ENCODE measurements at places on chromosomes 1 and 21. TPM values are rescaled to one million over a fixed set of nuclear protein-coding genes. Genes with fewer than 3 reads are reported as not detected.

- no peak for DNase-seq
- H3K36me3 ChIP-seq: no peaks in the 10 kb centered on the region
- no peaks in the 10 kb centered on the region for H3K27me3 ChIP-seq
- H3K4me3 ChIP-seq: no peak overlapping the region
Measured at GRCh38 chr1:15739745-15740144, 2.6 kb upstream of the TMEM82 start.

- no peaks in the 10 kb centered on the region for H3K36me3 ChIP-seq
- peak; percentile 37 for DNase-seq
- H3K27ac ChIP-seq: no peak overlapping the region
- H3K4me3 ChIP-seq: no peak overlapping the region
Measured at GRCh38 chr1:224106568-224107281, 7.2 kb upstream of the FBXO28 start.

- no peaks in the 10 kb centered on the region for H3K36me3 ChIP-seq
- peaks cover 12% of the 10 kb centered on the region for H3K27me3 ChIP-seq
- no peak overlapping the region for H3K4me3 ChIP-seq
- H3K4me1 ChIP-seq: no peaks in the 10 kb centered on the region
- no peak for DNase-seq
Measured at GRCh38 chr1:18069903-18070302, 37.7 kb upstream of the IGSF21 start.

DNA sequence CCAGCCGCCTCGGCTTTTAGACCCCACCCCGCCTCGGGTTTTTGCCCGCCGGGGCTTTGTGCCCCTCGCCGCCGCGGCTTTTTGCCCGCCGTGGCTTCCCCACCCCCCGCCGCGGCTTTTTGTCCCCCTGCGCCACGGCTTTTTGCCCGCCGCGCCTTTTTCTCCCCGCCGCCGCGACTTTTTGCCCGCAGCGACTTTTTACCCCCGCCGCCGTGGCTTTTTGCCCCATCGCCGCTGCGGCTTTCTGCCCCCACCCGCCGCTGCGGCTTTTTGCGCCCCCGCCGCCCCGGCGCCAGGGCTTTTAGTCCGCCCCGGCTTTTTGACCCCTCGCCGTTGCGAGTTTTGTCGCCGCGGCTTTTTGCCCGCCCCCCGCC is 474.4 kb downstream of the FAM72C start:
- no peak overlapping the region for H3K27ac ChIP-seq
- no peaks in the 10 kb centered on the region for H3K36me3 ChIP-seq
- no peak for DNase-seq
- peak overlapping the region; percentile 58 for H3K4me3 ChIP-seq

DNA sequence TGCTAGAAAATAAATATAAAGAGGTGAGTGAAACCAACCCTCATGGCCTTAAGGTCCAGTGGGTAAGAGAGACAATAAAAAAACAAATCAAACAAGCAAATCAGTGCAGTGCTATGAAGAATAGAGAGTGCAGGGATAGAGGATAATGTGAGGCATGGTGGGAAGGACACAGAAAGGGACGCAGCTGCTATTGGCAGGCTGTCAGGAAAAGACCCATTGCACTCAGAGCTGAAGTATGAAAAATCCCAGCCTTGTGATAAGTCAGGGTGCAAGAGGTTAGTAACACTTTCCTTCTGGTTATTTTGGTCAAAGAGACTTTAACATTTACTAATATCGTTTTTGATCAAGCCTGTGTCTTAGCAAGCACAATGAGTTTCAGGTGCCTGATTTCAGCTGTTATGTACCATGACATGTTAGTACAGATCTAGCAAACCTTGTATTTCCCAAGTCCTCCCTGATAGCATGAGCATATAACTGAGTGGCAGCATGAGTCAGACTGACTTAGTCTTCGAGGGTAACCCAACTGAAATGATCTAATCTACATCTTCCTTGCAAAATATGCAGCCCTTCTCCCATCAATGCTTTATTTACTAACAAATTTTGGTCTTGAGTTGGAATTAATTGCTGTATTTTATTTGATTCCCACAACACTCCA is 31.7 kb downstream of the CHML start:
- peaks cover 14% of the 10 kb centered on the region for H3K4me1 ChIP-seq
- H3K27me3 ChIP-seq: no peaks in the 10 kb centered on the region
- no peak overlapping the region for H3K27ac ChIP-seq
- no peaks in the 10 kb centered on the region for H3K36me3 ChIP-seq
- no peak overlapping the region for H3K4me3 ChIP-seq

DNA sequence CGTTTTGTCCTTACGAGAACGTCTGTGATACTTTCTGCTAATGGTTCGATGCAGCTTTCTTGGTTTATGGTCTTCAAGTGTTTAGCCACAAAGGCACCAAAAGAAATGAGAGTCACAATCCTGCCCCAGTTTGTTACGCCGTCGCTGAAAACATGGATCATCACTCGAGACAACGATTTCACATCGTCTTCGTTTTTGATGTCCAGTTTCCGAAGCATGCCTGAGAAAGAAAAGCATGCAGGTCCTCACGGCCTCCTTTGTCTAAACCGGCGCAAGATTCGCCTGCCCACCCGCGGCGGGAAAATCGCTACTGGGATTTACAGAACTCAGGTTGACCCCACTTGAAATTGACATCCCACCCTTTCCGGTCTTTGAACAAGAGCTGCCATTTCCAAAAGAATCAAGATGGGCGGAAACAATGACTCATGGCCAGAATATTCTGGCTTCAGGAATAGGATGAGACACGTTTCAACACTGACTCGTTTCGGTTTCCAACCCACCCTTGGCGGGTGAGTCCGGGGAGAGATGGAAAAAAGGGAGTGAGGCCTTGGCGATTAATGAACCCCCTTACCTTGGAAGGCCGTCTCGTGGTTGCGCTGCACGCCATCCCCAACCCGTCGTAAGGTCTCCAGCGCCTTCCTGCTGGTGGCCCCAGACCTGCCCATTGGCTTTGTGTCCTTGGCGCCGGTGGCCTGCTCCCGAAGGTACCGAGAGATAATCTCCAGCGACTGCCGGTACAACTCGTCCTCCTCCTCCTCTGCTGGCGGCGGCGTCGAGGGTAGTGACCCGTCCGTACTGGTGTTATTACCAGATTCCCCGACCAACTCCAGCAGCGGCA is 919 bp downstream of the MCL1 start:
- peak overlapping the region; percentile 89 for H3K4me3 ChIP-seq
- H3K4me1 ChIP-seq: peaks cover 2% of the 10 kb centered on the region
- peak overlapping the region; percentile 94 for H3K27ac ChIP-seq
- H3K36me3 ChIP-seq: peaks cover 53% of the 10 kb centered on the region
- DNase-seq: peak; percentile 68
- no peaks in the 10 kb centered on the region for H3K27me3 ChIP-seq

- no peak overlapping the region for H3K27ac ChIP-seq
- no peak overlapping the region for H3K4me3 ChIP-seq
- DNase-seq: no peak
- H3K4me1 ChIP-seq: no peaks in the 10 kb centered on the region
Measured at GRCh38 chr1:145778146-145778540, 45.8 kb downstream of the RNF115 start.

- H3K36me3 ChIP-seq: no peaks in the 10 kb centered on the region
- no peak overlapping the region for H3K4me3 ChIP-seq
- H3K27me3 ChIP-seq: no peaks in the 10 kb centered on the region
- H3K27ac ChIP-seq: no peak overlapping the region
- no peak for DNase-seq
Measured at GRCh38 chr1:206637605-206638004, 2.3 kb downstream of the DYRK3 start.

- peak overlapping the region; percentile 28 for H3K4me3 ChIP-seq
- H3K27ac ChIP-seq: peak overlapping the region; percentile 2
- H3K36me3 ChIP-seq: no peaks in the 10 kb centered on the region
- H3K4me1 ChIP-seq: peaks cover 14% of the 10 kb centered on the region
Measured at GRCh38 chr1:226945106-226945857, 5.2 kb downstream of the COQ8A start.

- no peak overlapping the region for H3K4me3 ChIP-seq
- no peaks in the 10 kb centered on the region for H3K27me3 ChIP-seq
- H3K4me1 ChIP-seq: peaks cover 36% of the 10 kb centered on the region
- H3K27ac ChIP-seq: no peak overlapping the region
- no peaks in the 10 kb centered on the region for H3K36me3 ChIP-seq
Measured at GRCh38 chr21:39662411-39662953, 49.7 kb downstream of the B3GALT5 start.

DNA sequence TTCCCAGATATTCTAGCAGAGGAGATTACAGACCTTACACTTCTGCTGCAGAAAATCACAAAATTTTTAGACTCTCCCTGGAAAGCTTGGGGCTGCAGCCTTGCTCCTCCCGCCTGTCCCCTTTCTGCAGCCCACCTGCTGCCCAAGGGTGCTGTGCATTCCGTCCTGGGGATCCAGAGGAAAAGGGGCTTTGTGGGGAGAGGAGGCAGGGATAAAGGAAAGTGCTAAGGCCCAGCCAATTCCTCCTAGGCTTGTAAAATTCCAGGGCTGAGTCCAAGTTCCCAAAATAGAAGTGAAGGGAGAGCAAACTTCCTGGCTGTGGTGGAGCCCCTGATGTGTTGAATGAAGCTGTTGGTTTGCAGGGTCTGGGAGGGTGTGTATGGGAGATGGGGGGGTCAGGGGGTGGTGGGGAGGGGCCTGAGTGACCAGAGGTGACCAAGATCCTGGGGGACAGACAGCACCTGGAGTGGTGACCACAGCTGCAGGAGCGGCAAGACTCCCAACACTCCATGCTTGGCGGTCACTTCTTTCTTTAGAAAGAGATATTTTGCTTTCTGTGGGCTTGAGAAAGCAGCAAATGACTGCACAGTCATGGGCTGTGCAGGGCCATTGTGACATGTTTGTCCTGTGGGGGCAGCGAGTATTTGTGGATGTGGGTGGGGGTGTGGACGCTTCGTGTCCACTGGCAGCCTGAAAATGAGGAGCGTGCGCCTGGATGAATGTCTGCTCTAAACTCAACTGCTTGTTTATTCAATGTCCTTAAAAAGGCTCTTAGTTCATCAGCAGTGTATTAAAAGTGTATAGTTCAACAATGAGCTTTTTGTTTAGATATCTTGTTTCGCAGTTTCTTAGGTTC is 68.4 kb downstream of the TLR5 start:
- H3K4me1 ChIP-seq: no peaks in the 10 kb centered on the region
- H3K4me3 ChIP-seq: no peak overlapping the region
- no peaks in the 10 kb centered on the region for H3K27me3 ChIP-seq
- no peak overlapping the region for H3K27ac ChIP-seq

DNA sequence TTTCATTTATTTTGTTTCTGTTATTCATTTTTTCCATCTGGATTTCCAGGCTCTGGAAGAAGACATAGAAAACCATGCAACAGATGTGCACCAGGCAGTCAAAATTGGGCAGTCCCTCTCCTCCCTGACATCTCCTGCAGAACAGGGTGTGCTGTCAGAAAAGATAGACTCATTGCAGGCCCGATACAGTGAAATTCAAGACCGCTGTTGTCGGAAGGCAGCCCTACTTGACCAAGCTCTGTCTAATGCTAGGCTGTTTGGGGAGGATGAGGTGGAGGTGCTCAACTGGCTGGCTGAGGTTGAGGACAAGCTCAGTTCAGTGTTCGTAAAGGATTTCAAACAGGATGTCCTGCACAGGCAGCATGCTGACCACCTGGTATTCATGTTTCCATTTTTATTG is 63.5 kb upstream of the BMP8A start:
- H3K4me1 ChIP-seq: no peaks in the 10 kb centered on the region
- DNase-seq: no peak
- no peak overlapping the region for H3K27ac ChIP-seq
- no peak overlapping the region for H3K4me3 ChIP-seq

GRCh38 chr1:89904219-89904980 is 83.6 kb downstream of the LRRC8D start:
- no peak for DNase-seq
- peaks cover 30% of the 10 kb centered on the region for H3K4me1 ChIP-seq
- H3K27ac ChIP-seq: no peak overlapping the region
- H3K27me3 ChIP-seq: no peaks in the 10 kb centered on the region

- peaks cover 9% of the 10 kb centered on the region for H3K4me1 ChIP-seq
- no peak overlapping the region for H3K27ac ChIP-seq
- no peak overlapping the region for H3K4me3 ChIP-seq
- peak; percentile 87 for DNase-seq
- no peaks in the 10 kb centered on the region for H3K27me3 ChIP-seq
- no peaks in the 10 kb centered on the region for H3K36me3 ChIP-seq
Measured at GRCh38 chr1:22420455-22421053, 31.1 kb upstream of the ZBTB40 start.

DNA sequence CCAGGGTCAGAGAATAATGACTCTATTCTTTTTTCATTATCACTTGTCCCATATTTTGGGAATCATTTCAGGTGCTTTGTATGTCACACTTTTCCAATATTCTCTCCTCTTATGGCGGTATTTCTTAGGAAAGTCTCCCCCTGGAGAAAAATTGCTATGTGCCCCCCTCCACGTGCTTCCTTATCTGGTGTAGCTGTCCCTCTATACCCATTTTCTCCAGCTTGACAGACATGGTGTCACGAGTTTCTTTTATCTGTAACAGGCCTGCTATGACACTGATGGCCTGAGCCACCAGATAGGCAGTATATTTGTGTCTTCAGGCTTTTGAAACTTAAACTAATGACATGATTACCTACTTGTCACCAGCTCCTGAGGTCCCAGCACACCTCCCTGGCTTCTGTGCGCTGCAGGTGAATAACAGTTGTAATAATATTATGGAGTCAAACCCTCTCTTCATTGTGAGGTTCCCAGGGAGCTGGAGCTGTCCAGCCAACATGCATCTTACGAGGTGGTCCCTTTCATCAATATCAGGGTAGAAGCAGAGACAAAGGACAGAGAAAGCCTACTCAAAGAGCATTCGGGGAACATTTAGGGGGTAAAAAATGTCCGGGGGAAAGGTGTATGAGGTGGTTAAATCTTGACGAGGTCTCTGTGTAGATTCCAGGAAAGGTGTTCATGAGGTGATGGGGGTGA is 71.2 kb upstream of the DUSP10 start:
- H3K27ac ChIP-seq: no peak overlapping the region
- DNase-seq: no peak
- no peaks in the 10 kb centered on the region for H3K36me3 ChIP-seq
- H3K4me3 ChIP-seq: no peak overlapping the region
- H3K4me1 ChIP-seq: peaks cover 14% of the 10 kb centered on the region
- no peaks in the 10 kb centered on the region for H3K27me3 ChIP-seq

DNA sequence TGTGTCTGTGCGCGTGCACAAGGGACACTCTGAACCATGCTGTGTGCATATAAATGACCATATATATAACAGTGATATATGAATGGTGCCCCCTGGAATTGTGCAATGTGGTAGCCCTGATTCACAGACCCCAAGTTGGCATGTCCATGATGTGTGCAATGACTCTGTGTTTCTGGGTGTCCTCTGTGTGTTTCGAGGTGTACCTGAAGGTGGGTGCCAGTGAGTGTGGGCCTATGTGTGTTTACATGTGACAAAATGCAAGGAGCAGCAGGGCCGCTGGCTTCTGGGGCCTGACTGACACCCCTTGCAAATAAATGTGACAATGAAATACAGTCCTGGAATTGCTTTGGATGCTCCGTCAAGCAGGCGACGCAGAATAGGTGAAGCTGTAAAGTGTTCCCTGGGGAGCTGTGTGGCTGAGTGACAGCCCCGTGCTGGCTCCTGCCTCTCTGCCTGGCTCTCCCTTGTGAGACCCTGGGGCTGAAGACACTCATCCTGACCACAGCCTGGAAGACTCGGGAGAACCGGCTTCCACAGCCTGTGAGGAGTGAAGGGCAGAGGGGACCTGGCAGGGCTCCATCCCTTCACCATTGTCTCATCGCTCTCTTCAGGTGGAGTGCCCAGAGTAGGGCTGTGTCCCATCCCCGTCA is 38.2 kb upstream of the CSF3R start:
- no peak overlapping the region for H3K27ac ChIP-seq
- no peaks in the 10 kb centered on the region for H3K4me1 ChIP-seq
- no peaks in the 10 kb centered on the region for H3K36me3 ChIP-seq
- no peak overlapping the region for H3K4me3 ChIP-seq
- peaks cover 41% of the 10 kb centered on the region for H3K27me3 ChIP-seq
- DNase-seq: no peak

The CBS gene
- 7.4 TPM for total RNA-seq

The TTC39A gene
- 0.73 TPM for total RNA-seq

The PGBD5 gene
- total RNA-seq: 21.6 TPM

The U2AF1 gene
- 84.7 TPM for total RNA-seq

The SPATA1 gene
- 0.97 TPM for total RNA-seq

The CLCA4 gene
- total RNA-seq: not detected

The KRTAP19-3 gene
- not detected for total RNA-seq

The OR14K1 gene
- not detected for total RNA-seq

The FAM89A gene
- total RNA-seq: 41.8 TPM

Data from SJCRH30 (cell line).